ENCODE measurements at places on chromosomes 1 and 21.
A peak's percentile ranks its signal among the peaks of the same experiment; 100 is the strongest.

DNA sequence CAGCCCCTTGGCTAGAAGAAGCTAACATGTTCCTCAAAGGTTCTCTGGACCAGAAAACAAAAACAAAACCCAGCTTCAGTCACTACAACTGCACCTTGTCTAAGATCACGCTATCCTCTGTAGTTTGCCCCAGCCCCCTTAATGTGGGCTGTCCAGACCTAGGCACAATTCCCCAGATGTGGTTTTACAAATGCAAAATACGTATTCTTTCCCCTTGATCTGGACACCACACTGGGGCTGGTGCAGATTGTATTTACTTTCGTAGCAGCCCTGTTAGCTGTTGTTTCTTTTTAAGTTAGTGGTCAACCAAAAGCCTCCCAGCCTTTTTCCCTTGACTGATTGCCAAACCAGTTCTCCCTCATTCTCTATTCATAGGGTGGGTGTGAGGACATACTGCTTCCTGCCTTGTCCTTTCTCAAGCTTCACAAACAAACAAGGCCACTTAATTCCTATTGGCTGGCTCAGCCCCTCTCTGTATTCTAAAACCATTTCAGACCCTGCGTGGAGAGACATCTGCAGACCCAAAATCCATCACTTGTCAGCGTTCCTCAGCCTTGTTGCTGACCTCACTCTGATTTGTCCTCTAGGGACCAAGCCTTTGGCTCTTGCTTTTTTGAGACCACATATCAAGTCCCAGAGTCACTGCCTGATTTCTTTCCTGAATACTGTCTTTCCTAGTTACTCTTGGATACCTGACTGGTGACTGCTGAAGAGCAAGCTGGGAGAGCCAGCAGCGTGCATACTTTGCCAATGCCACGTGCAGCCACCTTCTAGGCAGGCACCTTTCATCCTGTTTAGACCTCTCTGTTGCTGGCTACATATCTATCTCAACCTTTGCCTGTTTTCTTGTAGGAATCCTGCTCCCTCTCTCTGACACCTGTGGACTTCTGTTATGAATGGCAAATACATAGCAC, 96.4 kb upstream of the RAB3GAP2 start:
- no peak for DNase-seq

DNA sequence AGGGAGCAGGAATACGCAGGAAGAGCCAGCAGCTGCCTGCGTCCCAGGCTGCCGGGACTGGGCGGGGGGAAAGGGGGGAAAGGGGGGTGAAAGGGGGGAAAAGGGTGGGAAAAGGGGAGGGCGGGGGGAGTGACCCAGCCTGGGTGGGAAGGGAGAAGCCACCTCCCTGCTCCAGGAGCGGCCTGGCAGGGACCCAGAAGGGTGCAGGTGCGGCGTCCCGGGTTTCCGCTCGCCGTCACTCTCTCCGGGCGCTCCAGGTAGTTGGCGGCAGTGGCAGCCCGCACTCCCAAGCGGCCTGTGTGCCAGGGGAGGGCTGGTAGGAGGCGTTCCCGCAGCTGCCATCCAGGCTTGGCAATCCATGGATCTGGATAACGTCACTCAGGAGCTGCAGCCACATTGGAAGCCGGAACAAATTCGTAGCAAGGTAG, 141.0 kb upstream of the NGF start:
- DNase-seq, result no peak

DNA sequence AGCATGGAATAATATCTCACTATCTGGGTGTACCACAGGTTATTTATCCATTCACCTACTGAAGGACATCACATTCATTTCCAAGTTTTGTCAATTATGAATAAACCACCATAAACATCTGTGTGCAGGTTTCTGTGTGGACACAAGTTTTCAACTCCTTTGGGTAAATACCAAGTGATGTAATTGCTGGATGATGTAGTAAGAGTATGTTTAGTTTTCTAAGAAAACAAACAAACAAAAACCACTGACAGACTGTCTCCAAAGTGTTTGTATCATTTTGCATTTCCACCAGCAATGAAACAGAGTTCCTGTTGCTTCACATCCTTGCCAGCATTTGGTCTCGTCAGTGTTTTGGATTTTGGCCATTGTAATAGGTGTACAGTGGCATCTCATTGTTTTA, 435.7 kb upstream of the PROX1 start:
- no peak for DNase-seq

- DNase-seq, result no peak
These were observed 2.7 kb downstream of the CCDC24 start for GRCh38 chr1:43994071-43994470.

DNA sequence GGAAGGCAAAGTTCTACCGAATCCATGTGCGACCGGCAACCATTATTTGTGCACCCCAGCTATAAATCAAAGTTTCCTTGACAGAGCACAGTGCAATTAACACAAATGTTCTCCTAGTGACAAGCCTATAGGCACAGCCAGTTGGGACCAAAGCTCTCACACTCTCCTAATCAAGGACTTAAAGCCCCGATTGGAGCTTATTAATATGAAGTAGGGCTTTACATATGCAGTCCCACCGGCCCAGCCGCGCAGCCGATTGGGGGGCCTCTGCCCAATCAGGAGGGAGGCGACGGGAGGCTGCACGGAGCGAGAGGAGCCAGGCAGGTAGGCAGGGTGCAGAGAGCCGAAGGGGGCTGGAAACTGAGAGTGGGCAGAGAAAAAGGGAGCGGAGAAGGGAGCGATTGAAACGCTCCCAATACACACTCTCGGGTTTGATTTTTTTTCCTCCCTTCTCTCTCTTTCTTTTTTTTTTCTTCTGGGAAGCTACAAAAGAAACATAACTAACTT, at the start of gene ESRRG:
Gene ESRRG, minus strand, starts transcription at position 156 of the 507 bp plus-strand sequence. Its CDS starts 130 bp downstream, at position 26.
- no peak for DNase-seq

GRCh38 chr1:15350551-15351200, 59.0 kb upstream of the EFHD2 start:
- no peak for DNase-seq

DNA sequence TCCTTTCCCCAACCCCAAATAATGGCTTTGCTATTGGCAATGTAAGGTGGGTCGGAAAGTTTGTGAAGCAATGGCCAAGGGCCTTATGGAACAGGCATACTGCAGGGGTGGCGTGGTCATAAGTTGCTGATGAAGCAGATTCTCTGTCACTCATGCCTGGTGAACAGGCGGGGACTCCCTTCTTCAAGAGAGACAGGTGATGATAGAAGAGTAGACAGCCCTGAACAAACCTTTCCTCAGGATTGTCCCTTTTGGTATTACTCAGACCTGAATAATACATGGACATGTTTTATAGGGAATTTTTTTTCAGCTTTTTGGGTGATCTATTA, 12.7 kb downstream of the DDR2 start:
- DNase-seq, result no peak

- DNase-seq, result no peak
These were observed 133.0 kb downstream of the PTPN14 start for GRCh38 chr1:214418391-214418790.

DNA sequence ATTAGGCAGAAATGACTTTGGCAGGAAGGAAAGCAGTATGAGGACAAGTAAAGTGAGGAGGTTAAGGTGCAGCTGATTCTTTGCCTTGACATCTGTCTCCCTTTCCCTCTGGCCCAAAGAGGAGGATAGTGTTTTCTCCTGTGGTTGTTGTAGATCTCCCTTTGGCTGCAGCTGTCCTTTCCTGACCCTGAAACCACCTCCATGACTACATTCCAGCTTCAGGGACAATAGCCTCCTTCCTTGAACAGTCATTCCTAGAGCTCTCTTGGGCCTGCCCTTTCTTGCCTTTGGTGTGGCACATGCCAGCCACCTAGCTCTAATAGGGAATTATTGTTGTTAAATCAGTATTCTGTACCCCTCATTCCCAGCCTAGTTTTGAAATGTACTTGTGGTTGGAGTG, 6.2 kb downstream of the ZMYM1 start:
- DNase-seq, result no peak

DNA sequence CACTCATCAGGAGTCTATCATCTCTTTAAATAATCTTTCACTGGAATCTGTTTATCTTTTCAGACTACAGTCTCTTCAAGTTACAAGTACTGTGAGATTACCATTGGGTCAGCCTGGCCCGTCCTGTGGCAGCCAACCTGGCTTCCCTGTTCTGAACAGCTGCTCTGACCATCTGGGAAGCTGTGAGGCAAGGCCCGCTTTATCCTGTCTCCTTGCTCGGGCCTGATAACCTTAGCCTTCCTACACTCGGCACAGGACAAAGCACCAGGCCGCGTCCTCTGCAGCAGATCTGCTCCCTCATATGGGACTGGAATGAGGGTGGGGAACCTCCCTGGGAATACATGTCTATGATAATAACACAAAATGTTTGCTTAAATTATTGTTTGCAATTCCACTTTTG, 113.3 kb downstream of the PTPN14 start:
- no peak for DNase-seq

- no peak for DNase-seq
These were observed 213.4 kb downstream of the USP25 start for GRCh38 chr21:15943009-15943666.

GRCh38 chr21:36849461-36850105, 116.9 kb downstream of the HLCS start:
- DNase-seq, result no peak

DNA sequence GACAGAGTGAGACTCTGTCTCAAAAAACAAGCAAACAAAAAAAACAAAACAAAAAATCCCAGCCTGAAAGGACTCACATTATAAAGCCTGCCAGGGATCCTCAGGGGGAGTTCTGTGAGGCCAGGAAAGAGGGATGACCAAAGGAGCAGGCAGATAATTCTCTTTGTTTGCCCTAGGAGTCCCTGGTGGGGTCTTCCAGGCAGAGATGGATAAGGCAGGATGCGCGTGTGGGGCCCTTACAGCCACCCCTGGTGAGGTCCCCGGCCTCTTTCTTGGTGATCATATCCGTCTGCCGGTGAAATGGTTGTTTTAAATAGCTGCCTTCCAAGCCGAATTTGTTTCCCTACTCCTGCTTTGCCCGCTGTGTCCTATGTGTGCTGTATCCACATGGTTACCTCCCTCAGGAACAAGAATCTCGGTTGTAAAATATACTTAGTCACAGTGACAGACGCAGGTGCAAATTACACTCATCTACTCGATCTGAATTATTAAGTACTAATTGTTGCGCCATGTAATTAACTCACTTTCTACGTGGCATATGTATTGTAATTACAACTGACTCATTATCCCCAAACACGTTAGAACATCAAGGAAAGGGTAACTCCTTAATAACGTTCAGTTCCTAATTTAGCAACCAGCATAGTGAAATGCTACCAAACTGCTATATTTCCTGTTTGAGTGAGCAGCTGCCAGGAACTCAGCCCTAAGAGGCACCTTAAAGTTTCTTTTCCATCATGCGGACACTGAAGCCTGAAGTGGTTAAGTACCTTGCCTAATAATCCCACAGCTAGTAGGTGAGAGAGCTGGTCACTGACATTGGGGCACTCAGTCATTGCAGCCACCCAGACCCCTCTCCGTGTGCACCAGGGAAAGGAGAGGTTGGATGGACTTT, 106.4 kb downstream of the ZSCAN20 start:
- DNase-seq, result no peak

GRCh38 chr1:119038363-119038762, 50.2 kb upstream of the TBX15 start:
- no peak for DNase-seq

- no peak for DNase-seq
These were observed 304.6 kb upstream of the DEPDC1 start for GRCh38 chr1:68801440-68801839.

DNA sequence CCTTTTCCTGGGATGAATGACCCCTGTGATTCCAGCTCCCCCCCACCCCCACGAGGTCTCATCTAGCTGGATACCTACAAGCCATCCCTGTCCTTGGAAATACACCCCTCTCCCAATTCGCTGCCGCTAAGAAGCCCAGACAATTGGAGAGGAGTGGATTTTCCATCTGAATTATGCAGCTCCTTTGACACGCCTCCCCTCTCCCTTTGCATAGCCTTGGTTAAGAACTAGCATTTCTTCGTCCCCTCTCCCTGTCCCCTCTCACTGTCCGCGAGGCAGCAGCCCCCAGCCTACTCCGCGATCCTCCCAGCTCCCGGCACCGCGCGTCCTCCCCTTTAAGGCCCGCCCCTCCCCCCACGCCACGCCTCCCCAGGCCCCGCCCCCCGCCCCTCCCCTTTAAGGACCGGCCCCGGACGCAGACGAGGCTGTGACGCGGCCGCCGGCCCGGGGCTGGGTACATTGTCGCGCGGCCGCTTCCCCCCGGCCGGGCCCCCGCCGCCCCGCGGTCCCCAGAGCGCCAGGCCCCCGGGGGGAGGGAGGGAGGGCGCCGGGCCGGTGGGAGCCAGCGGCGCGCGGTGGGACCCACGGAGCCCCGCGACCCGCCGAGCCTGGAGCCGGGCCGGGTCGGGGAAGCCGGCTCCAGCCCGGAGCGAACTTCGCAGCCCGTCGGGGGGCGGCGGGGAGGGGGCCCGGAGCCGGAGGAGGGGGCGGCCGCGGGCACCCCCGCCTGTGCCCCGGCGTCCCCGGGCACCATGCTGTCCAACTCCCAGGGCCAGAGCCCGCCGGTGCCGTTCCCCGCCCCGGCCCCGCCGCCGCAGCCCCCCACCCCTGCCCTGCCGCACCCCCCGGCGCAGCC, at the start of gene MAPKAPK2:
Gene MAPKAPK2, plus strand, starts transcription at position 428 of the 856 bp plus-strand sequence. Its CDS starts 325 bp downstream, at position 753.
- DNase-seq, result peak; percentile 71

- DNase-seq, result no peak
These were observed 471.3 kb downstream of the OMA1 start for GRCh38 chr1:58075188-58075578.

DNA sequence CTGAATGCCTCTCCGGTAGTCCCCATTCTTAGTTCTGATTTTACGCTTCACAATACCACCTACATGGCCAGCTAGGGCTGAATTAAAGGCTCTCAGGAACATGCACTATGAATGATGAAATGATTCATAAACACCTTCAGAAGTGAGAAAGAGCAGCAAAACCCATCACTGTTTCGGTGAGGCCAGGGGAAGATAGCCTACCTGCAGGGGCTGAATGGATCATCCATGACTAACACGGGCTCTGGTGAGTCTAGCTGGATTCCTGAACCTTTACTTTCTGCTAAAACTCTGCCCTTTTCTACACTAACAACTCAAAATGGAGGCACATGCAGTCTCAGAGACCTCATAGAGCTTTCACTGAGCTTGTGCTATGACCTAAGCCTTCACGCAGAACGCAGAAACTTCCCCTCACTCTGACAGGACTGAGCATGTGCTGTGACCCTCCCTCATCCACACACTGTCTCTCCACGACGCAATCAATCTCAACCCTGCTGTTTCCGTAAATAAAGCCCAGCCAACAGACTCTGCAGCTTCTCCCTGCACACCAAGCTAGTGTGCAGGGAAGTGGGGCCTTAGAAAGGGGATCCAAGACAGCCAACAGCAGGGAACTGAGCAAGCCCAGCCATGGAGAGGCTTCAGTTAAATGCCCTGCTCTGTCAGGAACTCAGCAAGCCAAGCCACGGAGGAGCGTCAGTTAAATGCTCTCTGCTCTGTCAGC, 207.8 kb downstream of the SLC45A1 start:
- peak; percentile 94 for DNase-seq

GRCh38 chr1:169513208-169513607, 27.5 kb upstream of the SLC19A2 start:
- no peak for DNase-seq

GRCh38 chr1:168613038-168613451, 36.6 kb downstream of the XCL1 start:
- no peak for DNase-seq

GRCh38 chr1:196877964-196878363, 9.9 kb upstream of the CFHR4 start:
- no peak for DNase-seq

GRCh38 chr1:103250441-103250861, 142.1 kb upstream of the COL11A1 start:
- DNase-seq, result peak; percentile 1

Data from NAMALWA (cell line).